ENCODE measurements at places on chromosomes 4 and X.

GRCh38 chr4:176790398-176790797 lies 2.3 kb downstream of the VEGFC start:
- no peak for DNase-seq

- no peak for DNase-seq
These were observed 27.6 kb upstream of the C1QTNF7 start for GRCh38 chr4:15400226-15400625.

- no peak for DNase-seq
These were observed 35.2 kb upstream of the AMBN start for GRCh38 chr4:70556856-70557255.

- DNase-seq: no peak
These were observed 149.6 kb upstream of the MID1 start for GRCh38 chrX:10769696-10770619.

- DNase-seq: no peak
These were observed 175.3 kb downstream of the MAML3 start for GRCh38 chr4:139978692-139979091.

DNA sequence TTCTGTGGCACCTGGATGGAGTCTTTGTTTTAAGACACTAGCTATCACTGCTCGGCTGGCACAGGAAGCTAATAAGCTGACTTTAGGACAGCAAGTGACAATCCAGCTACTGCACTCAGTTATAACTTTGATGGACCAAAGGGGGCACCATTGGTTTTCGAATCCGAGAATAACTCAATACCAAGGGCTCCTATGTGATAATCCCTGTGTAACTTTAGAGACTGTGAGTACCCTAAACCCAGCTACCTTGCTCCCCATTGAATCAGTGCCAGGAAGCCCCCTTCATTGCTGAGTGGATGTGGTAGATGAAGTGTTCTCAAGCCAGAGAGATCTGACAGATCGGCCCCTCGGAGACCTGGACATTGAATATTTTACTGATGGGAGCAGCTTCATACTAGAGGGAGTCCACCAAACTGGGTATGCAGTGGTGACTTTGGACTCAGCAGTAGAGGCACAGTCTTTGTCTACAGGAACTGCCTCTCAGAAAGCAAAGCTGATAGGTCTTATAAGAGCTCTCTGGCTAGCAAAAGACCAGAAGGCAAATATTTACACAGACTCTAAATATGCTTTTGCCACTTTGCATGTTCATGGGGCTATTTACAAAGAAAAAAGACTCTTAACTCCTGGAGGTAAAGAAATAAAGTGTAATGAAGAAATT lies 35.5 kb upstream of the UGT2B7 start:
- no peak for DNase-seq

- DNase-seq: no peak
These were observed 12.6 kb downstream of the BCOR start for GRCh38 chrX:40085102-40085551.

DNA sequence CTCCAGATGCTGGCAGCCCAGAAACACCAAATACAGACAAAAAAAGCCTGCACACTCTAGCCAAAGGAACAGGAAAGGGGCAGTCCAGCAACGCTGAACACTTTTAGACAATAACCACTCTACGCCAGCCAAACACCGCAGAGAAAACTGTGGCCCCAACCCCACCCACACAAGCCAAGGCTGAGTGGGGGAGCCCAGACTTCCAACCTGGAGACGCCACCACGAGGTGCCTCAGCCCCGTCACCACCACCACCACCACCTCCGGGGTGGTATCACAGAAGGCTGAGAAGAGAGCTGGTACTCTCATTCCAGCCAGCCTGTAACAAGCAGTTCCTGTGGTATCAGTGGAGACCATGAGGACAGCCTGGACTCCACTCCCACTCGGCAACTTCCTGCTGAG lies 22.8 kb downstream of the MEPE start:
- no peak for DNase-seq

DNA sequence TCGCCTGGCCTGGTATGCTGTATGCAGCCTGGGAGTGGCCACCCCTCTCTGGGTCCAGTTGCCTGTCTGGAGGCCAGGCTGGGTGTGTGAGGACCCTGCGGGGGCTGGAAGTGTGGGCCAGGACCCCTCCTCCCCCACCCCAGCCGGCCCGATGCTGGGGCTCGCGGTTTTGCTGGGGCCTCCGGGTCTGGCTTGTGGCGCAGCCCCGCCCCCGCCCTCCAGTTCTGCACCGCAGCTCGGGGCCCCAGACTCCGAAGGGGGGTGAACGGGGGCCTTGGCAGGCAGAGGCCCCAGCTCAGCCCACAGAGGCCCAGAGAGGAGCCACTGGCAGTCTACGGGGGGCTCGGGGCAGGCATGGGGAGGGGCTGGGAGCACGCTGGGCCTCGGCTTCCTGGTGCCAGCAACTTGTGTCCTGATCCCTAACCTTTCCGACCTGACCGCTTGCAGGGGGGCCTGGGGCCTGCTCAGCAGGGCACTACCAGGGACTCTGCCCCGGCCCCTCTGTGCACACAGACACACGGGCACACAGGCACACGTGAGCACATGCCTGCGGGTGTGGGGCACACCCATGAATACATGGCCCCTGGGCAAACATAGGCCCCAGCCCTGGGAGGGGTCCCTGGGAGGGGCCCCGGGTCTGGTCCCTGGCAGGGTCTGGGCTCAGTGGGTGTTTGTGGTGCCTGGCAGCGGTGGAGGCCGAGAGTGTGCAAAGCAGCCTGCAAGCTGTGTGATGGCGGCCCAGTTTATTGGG lies 21.4 kb upstream of the FGFR3 start:
- DNase-seq: no peak

DNA sequence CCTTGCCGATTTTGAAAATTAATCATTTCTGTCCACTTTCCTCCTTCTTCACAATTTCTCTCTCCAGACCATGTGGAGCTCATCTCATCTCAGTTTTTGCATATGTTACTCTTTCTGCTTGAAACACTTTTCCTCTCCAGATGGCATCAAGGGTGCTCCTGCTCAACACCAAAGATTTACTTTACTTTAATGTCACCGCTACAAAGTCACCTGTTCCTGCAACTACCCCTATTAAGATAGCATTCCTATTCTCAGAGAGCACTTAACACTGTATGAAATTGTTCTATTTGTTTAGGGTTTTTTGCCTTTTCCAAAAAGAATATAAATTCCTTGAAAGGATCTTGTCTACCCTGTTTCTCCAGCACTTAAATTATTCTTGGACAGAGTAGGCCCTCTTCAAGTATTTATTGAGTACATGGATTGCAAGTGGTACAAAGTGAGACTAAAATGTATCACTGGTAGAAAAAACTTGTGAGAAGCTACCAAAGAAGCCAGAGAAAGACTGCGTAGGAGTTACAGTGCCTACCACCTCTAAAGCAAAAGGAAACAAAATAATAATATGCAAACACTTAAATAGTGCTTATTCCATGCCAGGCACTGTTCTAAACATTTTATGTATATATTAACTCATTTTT lies 1.1 kb upstream of the EXOSC9 start:
- no peak for DNase-seq

- DNase-seq: no peak
These were observed 1483.2 kb downstream of the PCDH7 start for GRCh38 chr4:32203340-32203739.

GRCh38 chr4:181520790-181521189 lies 722.4 kb upstream of the TENM3 start:
- DNase-seq: no peak

GRCh38 chr4:119130365-119131065 lies 5.1 kb upstream of the MYOZ2 start:
- DNase-seq: no peak

DNA sequence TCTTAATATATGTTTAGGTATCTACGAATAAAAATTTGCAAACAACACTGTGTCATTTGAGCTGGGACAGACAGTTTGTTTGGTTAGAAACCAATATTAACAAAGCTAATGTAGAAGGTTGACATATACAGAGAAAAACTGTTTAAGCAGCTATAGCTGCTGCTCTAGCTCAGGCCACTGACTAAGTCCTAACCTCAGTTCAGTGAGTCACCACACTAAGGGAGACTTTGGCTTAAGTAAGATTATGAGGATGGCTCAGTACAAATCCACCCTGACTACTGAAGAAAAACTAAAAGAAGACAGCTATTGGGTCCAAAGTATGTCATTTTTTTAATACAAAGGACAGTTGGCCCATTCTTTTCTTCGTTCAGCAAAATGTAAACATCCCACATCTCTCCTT lies 717.3 kb upstream of the ACTRT1 start:
- DNase-seq: no peak

GRCh38 chr4:140098455-140099160 lies 55.4 kb downstream of the MAML3 start:
- DNase-seq: no peak

- no peak for DNase-seq
These were observed 220.8 kb downstream of the SPANXN3 start for GRCh38 chrX:143296521-143296920.

DNA sequence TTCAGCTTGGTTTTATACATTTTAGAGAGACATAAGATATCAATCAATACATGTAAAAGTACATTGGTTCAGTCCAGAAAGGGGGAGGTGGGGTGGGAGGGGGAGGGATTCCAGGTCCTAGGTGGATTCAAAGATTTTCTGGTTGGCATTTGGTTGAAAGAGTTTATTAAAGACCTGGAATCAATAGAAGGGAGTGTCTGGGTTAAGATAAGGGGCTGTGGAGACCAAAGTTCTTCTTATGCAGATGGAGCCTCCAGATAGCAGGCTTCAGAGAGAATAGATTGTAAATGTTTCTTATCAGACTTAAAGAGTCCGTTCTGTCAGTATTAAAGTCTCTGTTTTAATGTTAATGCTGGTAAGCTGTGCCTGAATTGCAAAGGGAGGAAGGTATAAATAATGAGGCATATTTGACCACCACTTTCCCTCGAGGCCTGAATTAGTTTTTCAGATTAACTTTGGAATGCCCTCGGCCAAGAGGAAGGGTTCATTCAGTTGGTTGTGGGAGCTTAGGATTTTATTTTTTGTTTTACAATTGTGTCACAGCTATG lies 169.9 kb downstream of the AASDH start:
- no peak for DNase-seq

DNA sequence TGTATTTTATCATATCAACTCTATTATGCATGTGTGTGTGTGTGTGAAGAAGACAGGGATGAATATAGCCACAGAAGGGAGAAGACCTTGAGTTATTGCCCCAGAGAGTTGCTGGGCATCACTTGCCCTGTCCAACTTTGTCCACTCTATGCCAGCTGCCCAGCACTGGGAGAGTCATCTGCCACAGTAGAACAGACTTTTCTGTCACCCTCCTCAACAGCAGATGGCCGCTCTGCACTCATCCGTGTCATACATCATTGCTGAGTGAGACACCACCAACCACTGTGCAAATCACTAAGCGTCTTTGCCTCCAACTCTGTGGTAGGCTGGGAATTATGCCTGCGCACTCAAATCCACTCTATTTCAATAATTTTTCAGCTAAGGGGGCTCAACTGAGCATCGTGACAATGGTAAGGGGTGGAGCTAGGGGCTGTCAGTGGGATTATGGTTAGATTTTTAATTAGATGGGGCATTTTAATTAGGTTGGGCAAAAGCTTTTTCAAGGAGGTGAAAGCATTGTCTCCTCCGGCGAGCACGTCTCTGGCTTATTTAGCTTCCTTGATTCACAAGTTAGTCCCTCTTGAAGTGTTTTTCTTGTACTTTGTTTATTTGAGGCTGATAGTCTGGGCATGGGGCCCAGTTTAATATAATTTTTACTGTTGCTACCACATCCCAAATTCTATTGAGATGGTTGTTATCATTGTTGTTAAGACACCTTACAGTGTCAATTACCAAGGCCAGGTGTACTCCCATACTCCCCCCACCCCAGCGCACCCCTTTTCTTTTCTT lies 100.1 kb upstream of the KLF3 start:
- DNase-seq: no peak

- no peak for DNase-seq
These were observed 83.6 kb upstream of the TTC29 start for GRCh38 chr4:147029296-147029695.

DNA sequence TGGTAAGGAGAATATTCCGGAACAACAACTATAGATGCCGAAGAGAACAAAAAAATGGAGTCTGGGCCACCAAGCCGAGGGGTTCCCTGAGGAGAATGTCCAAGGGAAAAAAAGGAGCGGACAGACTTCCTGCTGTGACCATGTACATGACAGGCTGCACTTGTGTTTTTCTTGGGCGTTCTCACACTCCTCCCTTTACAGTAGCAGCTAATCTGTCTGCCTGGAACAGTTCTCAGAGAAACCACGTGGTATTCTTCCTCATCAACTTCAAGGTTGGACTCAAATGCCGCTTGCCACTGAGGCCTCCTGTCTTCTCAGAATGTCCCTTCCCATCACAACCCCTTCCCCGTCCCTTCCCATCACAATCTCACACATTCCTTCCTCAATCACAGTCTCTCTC lies 30.8 kb upstream of the MTNR1A start:
- no peak for DNase-seq

DNA sequence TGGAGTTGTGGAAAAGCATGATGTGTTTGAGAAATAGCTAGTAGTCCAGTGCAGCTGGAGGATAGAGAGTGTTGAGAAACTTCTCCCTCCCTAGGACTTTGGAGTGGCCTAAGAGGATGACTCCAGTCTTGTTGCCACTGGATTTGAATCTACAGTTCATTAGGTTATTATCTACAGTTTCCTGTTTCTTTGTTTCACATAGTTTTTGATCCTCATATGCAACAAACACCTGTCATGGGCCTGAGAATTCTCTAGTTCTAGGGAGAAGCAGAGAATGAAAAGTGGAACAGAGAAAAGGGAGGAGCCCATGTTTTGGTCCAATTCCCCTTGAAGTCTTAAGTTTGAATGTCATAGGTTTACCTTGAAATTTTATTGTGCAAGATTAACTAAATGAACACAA lies 73.6 kb upstream of the TBC1D9 start:
- no peak for DNase-seq

GRCh38 chr4:20639346-20639745 lies 60.9 kb upstream of the PACRGL start:
- no peak for DNase-seq

GRCh38 chrX:140432346-140433175 lies 72.3 kb downstream of the SOX3 start:
- no peak for DNase-seq

- no peak for DNase-seq
These were observed 133.2 kb upstream of the ADAMTS3 start for GRCh38 chr4:72701987-72702819.

GRCh38 chrX:124217304-124218251 lies 114.9 kb upstream of the TEX13D start:
- DNase-seq: peak; percentile 44

- DNase-seq: no peak
These were observed 793 bp downstream of the ARSJ start for GRCh38 chr4:113978561-113979147.

- no peak for DNase-seq
These were observed 144.8 kb upstream of the GNPDA2 start for GRCh38 chr4:44871133-44871532.

DNA sequence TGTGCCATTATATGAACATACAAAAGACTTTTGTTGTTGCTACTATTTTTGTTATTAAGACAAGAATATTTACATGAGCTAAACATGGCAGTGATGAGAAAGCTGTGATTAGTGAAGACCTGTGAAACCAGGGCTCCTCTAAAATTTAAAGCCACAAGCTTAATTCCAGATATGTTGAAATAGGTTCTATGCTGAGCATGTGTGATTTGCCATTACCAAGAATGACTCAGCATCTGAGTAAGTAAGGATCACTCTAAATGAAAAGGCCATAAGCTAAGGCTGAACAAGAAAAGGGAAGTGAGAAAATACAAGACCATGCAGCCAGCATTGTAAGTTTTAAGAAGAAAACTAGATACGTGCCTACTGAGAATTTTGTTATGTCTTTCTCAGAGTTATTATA lies 75.9 kb upstream of the CAMK2D start:
- no peak for DNase-seq

GRCh38 chr4:163816494-163816893 lies 322.0 kb downstream of the TMA16 start:
- DNase-seq: no peak
